ENCODE measurements at places on chromosomes 7 and 10.
A peak's percentile ranks its signal among the peaks of the same experiment; 100 is the strongest.

GRCh38 chr7:45191396-45191795 is 33.8 kb downstream of the RAMP3 start:
- no peak for DNase-seq

DNA sequence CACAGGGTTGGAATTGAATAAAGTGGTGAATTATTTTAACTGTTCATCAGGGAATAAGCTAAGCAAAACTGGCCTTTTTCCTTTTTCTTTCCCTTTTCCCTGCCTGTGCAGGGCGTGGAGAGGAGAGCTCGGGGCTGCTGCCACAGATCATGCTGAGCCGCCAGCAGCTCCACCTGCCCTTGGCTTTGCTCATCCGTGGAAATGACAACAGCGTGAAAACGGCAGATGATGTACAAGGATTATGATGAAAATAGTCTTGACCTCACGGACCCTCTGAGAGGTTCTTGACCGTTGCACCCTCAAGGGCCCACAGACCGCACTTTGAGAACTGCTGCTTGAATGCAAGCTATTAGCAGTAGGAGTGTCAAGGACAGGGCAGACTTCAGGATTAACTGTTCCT is 10.6 kb downstream of the PPP2R2D start:
- DNase-seq: no peak

GRCh38 chr7:146731185-146731584 is 614.6 kb downstream of the CNTNAP2 start:
- DNase-seq: no peak

- DNase-seq: no peak
Measured at GRCh38 chr10:128064108-128064969, 61.9 kb downstream of the MKI67 start.

- no peak for DNase-seq
Measured at GRCh38 chr10:34384372-34384771, 430.7 kb downstream of the PARD3 start.

GRCh38 chr7:22435720-22436119 is 64.3 kb downstream of the STEAP1B start:
- no peak for DNase-seq

DNA sequence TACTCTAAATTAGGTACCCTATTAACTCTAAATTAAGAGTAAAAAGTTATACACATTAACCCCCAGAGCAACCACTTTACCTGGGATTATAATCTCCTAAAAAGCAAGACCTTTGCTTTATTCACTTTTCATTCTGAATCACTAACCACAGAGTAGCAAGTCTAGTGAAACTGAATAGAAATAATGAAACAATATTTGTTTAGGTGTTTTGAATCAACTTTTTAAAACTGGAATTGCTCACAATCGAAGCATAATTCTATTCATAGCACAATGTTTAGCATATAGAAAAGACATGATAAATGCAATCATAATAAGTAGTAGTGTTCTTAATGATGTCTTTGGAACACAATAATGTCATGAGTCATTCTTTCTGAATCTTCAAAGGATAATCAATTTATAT is 37.0 kb upstream of the CASD1 start:
- DNase-seq: no peak

DNA sequence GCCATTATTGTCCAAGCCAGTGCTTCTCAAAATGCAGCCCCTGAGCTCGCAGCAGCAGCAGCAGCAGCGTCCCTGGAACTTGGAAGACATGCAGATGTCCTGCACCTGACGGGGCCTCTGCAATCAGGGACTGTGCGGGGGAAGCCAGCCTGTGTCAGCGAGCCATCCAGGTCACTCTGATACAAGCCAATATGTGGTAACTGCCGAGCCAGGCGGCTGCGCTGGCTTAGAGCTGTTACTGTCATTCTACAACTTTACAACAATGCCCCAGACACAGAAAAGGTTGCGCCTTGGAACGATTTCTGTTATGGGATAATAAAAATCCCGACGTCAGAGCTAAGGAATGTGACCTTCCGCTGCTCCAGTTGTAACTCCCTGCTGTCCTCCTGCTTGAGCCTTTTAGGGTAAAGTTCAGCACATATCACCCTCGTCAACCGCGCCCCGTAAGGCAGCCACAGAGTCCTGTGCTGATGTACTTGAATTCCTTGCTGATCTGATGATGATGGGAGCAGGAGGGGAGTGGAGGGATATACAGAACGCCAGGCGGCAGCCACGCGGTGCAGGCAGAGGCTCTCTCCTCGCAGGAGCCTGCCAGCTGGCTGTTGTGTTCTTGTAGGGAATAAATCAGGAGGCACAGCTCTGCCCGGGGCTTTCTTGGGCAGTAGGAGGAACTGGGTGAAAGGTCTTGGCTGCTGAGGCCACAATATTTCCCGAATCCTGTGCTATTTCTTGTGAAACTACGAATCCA is 20.0 kb upstream of the CRYGN start:
- DNase-seq: peak; percentile 39

DNA sequence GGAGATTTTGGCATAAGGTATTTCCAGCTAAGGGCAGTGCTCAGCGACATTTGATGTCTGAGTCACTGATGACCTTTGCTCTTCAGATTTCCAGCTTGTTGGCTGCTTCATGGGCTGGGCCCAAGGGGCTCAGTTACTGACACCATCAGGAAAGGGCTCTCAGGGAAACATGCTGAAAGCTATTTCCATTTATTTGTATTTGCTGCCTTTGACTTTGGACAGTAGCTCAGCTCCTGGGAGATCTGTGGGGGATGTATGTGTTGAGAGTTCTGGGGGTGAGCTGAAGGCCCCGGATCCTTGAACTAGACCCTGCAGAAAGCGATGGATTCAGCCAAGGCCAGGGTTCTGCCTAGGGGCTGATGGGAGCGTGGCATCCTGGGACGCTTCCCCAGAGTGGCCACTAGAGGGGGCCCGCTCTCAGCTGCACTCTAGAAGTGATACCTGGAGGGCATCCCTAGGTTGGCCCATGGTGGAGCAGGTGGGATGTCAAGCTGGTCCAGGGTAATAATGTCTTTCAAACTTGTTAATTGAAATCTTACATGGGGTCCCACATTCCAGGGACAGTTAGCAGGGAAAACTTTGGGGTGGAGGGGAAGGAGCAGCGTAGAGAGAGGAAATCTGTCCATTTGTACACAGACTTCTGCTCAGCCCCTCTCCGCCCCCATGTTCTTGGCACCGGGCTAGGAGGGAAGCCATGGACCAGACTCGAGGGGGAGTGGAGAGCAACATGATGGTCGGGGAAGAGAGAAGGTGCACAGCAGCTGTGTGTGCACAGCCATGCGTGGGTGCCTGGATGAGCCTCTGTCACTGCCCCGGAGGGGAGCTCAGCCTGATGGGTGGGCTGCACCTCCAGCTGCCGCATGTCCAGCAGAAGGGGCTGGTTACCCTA is 3.0 kb upstream of the BTBD16 start:
- peak; percentile 2 for DNase-seq

DNA sequence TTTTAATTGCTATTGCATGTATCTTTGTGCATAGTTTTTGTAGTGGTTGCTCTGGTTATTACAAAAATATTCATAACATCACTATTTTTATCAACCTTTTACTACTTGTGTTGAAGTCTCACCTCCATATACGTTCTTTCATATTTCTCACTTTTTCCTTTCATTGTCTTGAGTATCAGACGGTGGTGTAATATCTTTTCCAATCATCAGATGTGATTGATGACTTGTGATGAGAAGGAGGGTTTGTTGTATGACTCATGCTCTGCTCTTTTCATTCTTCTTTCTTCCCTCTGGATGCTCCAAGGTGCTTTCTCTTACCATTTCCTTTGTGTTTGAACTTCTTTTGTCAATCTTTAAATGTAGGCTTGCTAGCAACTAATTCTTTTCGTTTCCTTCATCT is 310.2 kb downstream of the TNS3 start:
- no peak for DNase-seq

DNA sequence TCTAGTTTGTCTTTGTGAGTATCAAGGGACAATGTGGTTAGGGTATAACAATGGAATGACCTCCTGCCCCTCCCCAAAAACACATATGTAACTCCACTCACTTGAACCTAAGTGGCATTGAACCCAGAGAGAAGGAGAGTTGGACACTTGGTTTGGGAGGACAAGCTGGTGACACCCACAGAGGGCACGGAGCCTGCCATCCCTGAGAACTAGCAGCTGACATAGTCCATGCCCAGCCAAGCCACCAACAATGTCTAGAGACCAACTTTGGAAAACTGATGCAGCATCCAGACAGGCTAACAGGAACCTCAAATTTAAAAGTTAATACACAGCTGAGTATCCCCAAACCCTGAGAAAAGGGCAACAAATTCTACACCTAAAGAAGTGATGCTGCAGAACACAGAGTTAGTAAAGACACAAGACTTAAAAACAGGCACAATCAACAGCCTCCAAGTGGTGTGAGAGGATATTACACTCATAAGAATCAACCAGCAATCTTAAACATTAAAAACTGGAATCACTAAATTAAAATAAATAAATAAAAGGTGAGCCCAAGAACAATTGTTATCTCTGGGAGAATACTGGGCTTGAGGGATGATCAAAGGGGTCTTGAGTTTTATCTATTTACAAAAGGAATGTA is 27.2 kb downstream of the NUDCD3 start:
- DNase-seq: no peak

DNA sequence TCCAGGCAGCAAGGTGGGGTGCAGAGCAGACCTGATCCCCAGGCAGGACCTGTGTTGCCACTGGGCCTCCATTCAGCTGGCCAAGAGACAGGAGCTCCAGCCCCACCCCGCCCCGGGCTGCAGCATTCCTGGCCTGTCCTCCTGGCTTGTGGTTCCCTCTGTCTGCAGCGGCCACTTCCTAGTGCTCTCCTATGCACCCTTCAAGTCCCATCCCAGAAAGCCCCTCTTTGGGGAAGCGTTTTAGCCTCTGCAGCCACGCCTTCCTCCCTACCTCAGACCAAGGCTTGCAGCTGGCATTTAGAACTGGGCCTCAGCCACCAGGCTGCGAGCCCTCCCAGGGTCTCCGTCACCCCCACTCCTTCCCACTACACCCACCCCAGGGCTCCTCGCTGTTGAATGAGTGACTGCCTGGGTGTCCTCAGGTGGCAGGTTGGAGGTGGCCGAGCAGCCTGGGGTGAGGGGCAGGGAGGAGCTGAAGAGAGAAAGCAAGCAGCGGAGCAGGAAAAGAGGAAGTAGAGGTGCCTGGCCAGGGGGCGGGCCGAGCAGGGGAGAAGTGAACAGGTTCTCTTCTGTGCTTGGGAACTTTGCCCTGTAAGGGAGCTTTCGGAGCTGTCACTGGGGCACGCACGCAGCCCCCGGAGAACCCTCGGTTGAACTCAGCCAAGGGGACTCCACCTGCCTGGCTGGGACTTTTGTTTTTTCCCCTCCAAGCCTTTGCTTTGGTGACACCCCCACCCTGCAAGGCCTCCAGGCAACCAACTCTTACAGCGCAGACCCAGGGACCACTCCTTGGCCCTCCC is 109.1 kb upstream of the TNRC18 start:
- DNase-seq: no peak

- no peak for DNase-seq
Measured at GRCh38 chr10:4013651-4014121, 228.7 kb upstream of the KLF6 start.

- no peak for DNase-seq
Measured at GRCh38 chr7:85103357-85103756, 83.5 kb downstream of the SEMA3D start.

- no peak for DNase-seq
Measured at GRCh38 chr10:1522237-1522636, 215.1 kb downstream of the ADARB2 start.

GRCh38 chr7:140297192-140297591 is 101.1 kb downstream of the SLC37A3 start:
- no peak for DNase-seq

GRCh38 chr7:20562461-20562860 is 53.0 kb upstream of the ABCB5 start:
- no peak for DNase-seq

GRCh38 chr10:88682491-88682890 is 18.2 kb downstream of the LIPF start:
- DNase-seq: no peak

DNA sequence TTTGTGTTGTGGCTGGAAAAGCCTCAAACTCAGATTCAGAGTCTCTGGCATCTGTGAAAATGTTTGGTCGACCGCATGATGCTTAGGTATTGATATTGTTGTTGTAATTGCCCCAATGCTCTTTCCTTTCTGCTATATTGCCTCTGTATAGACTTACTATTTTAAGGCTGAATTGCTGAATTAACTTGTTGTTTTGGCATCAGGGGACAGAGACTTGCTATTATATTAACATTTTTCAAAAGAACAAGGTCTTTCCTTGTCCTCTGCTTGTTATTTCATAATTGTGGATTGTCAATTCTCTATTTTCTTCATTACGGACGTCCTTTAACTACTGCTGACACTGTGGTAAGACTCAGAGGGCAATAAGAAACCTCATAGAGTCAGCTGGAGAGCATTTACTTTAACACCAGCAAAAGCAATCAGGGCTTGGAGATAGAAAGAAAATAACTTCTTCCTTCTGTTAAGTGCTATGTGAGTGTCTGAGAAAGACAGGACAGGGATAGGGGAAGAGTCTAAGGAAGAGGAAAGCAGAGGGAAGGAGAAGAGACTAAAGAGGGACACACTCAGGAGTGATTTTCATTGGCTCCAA is 17.6 kb downstream of the CPED1 start:
- no peak for DNase-seq

GRCh38 chr7:38306914-38307313 is 33.5 kb upstream of the TARP start:
- no peak for DNase-seq

GRCh38 chr7:159195946-159196345 is 51.3 kb upstream of the VIPR2 start:
- DNase-seq: no peak

GRCh38 chr10:132027423-132027983 is 38.2 kb upstream of the JAKMIP3 start:
- no peak for DNase-seq

DNA sequence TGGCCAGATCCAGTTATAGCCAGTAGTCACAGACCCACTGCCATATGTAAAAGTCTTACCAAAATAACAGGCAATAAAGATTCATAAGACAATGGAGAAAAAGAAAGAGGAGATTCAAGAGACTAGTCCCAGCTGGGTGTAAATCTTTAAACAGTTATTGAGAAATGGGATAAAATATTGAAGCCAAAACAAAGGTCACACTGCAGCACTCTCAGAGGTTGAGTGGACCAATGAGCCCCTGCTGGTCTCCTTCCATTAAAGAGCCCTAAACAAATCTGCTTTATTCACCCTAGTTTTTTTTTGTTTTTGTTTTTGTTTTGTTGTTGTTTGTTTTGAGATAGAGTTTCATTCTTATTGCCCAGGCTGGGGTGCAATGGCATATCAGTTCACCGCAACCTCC is 98.8 kb downstream of the JMJD1C start:
- DNase-seq: no peak

DNA sequence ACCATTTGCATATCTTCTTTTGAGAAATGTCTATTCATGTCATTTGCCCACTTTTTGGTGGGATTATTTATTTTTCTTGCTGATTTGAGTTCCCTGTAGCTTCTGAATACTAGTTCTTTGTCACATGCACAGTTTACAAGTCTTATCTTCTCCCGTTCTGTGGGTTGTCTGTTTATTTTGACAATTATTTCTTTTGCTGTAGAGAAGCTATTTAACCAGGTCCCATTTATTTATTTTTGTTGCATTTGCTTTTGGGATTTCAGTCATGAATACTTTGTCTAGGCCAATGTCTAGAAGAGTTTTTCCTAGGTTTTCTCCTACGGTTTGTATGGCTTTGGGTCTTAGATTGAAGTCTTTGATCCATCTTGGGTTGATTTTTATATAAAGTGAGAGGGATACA is 32.9 kb downstream of the GPR22 start:
- no peak for DNase-seq

GRCh38 chr7:116193329-116194087 is 16.8 kb upstream of the TES start:
- no peak for DNase-seq
